ENCODE measurements at places on chromosomes 3 and 15. TPM values are rescaled to one million over a fixed set of nuclear protein-coding genes. Genes with fewer than 3 reads are reported as not detected.

- DNase-seq = no peak
Observed at GRCh38 chr15:92018535-92019239, 165.2 kb downstream of the SLCO3A1 start.

GRCh38 chr3:67832817-67833216 lies 178.4 kb upstream of the SUCLG2 start:
- DNase-seq = no peak

- no peak for DNase-seq
Observed at GRCh38 chr15:60999771-61000170, 229.3 kb downstream of the RORA start.

Gene GUCA1C
- total RNA-seq = not detected

DNA sequence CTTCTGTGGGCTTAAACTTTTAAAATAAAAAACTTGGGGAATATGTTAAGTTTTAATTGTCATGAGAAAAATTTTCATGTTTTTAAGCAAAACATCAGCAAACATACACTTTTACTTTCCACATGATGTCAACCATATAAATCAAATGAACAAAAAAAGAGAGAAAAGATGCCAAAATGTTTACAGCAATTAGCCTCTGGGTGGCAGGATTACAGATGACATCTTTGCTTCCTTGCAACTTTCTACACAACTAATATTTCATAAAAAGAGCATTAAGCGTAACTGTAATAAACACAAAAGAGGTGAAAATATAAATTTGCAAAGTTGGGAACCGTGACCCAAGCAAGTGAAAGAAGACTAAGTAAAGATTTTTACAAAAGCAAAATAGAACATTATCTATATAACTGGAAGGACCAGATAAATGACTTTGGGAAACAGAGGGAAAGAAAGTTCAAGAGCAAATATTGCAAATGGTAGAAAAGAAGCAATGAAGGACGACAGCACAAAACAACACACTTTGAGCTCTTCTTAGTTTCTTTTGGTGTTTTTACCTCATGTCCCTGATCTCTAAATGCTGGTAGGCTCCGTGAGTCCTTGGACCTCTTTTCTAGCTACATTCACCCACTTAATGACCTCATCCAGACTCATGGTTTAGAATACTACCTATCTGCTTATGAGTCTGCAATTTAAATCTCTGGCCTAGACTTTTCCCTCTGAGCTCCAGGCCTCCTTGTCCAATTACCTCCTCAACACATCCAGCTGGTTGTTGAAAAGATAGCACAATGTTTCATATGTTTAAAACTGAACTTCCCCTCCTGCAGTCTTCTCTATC lies 9.4 kb downstream of the TP53BP1 start:
- no peak for DNase-seq

Gene ALG1L2
- 5.6 TPM for total RNA-seq

DNA sequence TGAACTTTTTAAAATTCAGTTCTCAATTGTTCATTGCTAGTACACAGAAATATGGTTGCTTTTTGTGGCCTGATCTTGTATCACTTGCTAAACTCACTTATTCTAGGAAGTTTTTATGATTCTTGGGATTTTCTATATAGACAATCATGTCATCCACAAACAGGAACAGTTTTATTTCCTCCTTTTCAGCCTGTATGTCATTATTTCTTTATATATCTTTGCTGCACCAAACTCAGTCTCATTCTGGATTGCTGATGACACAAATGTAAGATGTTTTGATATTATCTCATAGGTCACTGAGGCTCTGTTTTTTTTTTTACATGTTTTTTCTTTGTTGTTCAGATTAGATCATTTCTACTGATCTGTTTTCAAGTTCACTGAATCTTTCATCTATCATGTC lies 71.7 kb downstream of the TTBK2 start:
- DNase-seq = no peak

GRCh38 chr3:99720985-99721632 lies 82.7 kb downstream of the COL8A1 start:
- DNase-seq = no peak

Gene CCR4
- not detected for total RNA-seq

DNA sequence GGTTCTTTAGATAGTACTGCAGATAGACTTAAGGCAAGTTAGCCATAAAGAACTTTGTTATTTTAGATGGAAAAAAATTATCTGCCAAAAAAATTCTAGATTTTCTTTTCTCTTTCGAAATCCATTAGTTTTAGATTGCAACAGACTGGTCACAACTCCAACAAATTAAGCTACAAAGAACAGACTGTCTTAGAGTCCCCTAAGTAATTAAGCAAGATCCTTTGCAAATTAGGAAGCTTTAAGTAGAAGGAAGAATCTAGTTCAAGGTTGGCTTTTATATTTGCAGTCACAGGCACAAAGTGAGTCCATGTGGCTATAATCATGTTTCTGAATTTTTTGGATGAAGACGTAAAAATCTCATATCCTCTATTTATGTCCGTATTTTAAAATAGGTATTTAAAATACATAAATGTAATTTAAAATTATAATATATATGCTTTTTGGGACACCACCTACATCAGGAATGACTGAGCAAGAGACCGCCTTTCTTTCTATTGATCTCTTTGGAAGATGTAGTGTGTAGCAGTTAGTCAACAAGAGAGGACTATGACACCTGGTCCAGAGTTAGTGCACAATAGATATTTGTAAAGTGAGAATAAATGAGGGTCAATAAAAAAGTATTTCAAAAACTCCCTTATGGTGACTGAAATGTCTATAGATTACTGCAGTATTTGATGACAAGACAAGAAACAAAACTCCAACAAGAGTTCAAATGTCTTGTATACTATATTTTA lies 34.4 kb downstream of the TMEM45A start:
- no peak for DNase-seq

- DNase-seq = no peak
Observed at GRCh38 chr3:192253138-192253887, 474.0 kb downstream of the FGF12 start.

Gene SCAMP5
- 24.3 TPM for total RNA-seq

DNA sequence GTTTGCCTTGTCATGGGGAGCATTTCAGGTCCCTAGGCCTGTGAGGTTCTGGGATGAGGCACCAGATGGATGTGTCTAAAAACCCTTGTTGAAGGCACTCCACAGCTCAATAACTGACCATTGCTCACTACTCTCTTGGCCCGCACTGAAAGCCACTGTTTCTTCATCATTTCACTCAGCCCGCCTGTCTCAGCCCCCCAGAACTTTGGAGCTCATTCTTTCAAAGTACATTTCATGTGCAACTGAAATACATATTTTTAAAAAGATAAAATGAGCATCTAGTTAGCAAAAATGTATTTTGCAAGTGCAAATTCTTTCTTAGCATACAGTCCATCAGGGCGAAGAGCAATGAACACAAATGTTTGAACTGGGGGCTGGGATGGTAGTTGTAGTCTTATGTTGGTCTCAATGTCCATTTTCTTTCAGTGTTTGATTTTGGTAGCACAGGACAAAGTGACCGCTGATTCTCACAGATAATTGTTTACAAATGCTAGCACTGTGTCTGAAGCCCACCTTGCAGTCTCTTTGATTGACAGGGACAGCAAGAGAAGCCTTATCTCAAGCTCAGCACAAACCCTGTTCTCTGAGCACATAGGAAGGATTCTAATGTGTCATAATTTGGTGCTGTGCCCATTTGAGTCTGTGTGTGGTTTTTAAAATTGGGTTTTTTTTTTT lies 19.6 kb downstream of the HEMK1 start:
- DNase-seq = no peak

- DNase-seq = no peak
Observed at GRCh38 chr3:178083906-178084866, 452.1 kb upstream of the KCNMB2 start.

GRCh38 chr3:111476701-111477100 lies 65.3 kb upstream of the CD96 start:
- no peak for DNase-seq

GRCh38 chr15:53031469-53031868 lies 241.3 kb upstream of the ONECUT1 start:
- no peak for DNase-seq

Gene GOLGA8G
- total RNA-seq = not detected

GRCh38 chr3:135224815-135225362 lies 429.8 kb downstream of the EPHB1 start:
- no peak for DNase-seq

Gene TRH
- 0.22 TPM for total RNA-seq

GRCh38 chr3:100641471-100642032 lies 32.2 kb downstream of the ADGRG7 start:
- DNase-seq = no peak

GRCh38 chr15:67039384-67040075 lies 25.9 kb upstream of the SMAD3 start:
- DNase-seq = peak; percentile 90

DNA sequence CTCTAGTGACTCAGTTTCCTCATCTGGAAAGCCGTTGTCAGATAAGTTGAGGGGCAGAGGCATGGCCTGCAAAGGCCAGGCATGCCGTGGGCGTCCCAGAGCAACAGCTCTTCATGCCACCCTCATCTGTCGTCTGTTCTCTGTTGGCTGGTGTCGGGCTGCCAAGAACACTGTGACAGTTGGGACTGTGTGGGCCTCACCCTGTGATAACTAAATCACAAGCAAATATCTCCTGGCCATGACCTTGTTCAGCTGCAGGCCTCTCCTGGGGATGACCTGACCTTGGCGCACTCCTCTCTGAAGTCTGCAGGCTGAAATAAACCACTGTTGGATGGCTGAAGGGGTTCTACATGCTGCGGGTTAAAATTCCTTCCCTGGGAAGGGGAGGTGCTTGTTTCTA lies 145.9 kb downstream of the SHQ1 start:
- DNase-seq = no peak

DNA sequence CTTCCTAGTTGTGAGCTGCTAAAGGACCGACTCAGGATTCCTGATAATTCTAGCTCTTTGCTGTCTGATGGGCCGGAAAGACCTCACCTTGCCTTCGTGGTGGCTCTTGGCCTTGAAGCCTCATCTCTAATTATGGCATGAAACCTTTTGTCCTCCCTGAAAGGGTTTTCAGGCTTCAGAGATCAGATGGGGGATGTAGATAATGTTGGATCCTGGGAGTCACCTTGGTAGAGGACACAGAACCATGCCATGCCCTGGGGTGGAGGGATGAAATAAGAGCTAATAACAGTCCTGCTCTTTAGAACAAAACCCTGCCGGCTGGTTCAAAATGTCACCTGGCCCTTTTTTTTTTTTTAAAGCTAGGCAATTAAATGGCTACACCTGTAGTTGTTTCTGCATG lies 50.8 kb upstream of the SYN2 start:
- DNase-seq = no peak

DNA sequence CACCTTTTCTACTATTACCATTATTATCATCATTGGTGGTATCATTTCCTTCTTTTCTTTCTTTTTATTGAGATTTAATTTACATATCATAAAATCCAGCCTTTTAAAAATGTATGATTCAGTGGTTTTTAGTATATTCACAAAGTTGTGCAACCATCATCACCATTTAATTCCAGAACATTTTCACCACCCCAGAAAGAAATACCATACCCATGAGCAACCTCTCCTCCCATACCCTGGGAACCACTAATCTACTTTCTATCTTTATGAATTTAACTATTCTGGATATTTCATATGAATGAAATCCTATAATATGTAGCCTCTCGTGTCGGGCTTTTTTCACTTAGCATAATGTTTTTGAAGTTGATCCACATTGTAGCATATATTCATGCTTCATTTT lies 29.1 kb downstream of the AAGAB start:
- DNase-seq = no peak

DNA sequence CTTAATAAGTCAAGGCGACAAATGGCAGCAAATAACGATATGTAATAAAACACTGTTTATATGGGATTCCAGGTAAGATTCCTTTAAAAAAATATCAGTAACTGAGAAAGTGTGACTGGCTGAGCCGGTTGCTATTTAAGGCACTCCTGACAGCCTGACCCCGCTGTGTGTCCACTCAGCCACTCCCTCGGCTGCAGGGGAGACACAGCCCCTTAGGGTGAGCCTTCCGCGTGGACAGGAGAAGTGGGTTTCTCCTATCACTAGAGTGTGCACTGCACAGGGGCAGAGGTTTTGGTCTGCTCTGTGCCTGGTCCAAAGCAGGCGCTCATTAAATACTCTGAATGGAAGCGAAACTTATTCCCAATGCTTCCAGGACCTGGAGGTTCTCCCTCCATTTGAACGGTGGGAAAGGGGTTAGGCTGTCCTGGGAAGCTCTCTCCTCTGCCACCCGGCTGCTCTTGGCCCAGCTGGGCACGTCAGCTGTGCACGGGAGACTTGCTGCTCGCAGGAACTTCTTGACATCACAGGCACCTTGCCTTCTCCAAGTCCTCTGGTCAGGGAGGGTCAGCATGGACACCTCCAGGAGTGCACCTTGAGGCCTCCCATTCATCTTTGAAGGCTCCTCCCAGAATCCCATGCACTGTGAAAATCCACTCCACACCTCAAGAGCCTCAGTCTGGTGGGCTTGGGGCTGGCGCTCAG lies 43.3 kb upstream of the SLCO2A1 start:
- DNase-seq = peak; percentile 12

Gene FBXO40
- not detected for total RNA-seq

Gene TF
- 0.40 TPM for total RNA-seq

DNA sequence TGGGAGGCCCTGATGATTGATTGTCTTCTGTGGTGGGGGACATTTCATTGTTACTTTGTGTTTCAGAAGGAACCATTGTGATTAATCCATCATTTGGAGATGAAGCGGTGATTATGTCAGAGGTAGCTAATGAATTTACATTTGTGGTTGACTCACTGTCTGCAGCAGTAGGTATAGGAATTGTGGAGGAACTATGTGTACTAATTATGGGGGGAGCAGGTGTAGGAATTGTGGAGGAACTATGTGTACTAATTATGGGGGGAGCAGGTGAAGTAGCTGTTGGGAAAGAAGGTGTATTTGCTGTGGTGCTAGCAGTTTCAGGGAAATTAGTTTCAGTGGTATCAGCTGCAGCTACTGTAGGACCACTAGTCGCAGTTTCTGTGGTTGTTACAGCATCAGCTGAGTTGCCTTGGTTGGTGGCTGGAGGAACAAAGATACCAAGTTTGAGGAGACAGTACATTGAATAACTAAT lies 6.9 kb downstream of the MUC13 start:
- DNase-seq = no peak

Gene CLK3
- 53.4 TPM for total RNA-seq

GRCh38 chr15:59178151-59178695 lies 28.4 kb upstream of the LDHAL6B start:
- no peak for DNase-seq

DNA sequence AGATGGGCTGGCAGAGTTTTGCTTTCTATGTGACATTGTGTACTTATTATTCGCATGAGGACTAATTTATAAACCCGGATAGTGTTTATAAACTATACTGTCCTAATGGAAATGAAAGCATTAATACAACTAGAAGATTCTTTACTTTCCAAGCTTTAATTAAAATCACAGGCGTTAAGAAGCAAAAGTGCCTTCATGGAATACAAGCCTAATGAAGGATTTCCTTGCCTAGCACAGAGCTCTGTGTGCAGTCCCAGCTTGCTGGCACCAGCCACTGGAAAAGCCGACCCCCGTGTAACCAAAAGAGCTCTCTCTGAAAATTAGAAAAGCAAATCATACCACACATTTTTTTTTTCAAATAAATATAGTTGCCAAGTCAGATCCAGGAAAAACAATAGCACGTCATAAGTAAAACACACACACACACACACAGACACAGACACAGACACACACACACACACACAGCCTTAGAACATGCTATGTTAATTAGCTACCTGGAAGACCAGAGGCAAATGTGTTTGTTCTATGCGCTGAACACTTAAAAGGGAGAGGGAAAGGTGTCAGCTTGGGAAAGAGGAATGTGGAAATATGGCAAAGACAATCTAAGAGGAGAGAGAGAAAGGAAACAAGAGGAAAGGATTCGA lies 1084.2 kb downstream of the TUSC7 start:
- DNase-seq = no peak
